ENCODE measurements at places on chromosomes 3 and 15. TPM values are rescaled to one million over a fixed set of nuclear protein-coding genes. Genes with fewer than 3 reads are reported as not detected.

GRCh38 chr3:114451561-114452018 lies 157.8 kb downstream of the TIGIT start:
- no peak for DNase-seq

GRCh38 chr3:65443739-65444446 lies 594.8 kb downstream of the MAGI1 start:
- no peak for DNase-seq

GRCh38 chr3:79297245-79297960 lies 470.4 kb downstream of the ROBO1 start:
- no peak for DNase-seq

GRCh38 chr3:133983126-133983525 lies 46.6 kb downstream of the SLCO2A1 start:
- no peak for DNase-seq

- DNase-seq: no peak
Observed at GRCh38 chr3:132432639-132433038, 15.3 kb downstream of the DNAJC13 start.

DNA sequence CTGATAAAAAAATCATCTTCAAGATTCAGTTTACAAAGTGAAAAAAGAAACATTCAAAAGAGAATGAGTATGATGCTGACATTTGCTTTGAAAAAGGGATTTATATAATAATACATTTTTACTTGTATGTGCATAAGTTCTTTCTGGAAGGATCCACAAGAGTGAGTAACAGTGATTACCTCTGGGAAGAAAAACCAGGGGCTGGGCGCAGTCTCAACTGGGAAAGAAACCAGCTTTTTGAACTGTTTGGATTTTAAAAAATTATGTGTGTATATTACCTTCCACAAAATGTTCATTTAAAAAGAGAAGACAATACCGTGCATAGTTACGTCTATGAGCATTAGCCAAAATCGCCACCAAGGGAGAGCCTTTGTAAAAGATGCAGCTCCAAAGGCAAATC lies 1.3 kb downstream of the CLEC3B start:
- no peak for DNase-seq

- no peak for DNase-seq
Observed at GRCh38 chr15:66614456-66614855, 48.7 kb upstream of the LCTL start.

Gene VILL
- total RNA-seq: 0.81 TPM

Gene ESYT3
- total RNA-seq: 4.5 TPM

Gene FOXB1
- not detected for total RNA-seq

DNA sequence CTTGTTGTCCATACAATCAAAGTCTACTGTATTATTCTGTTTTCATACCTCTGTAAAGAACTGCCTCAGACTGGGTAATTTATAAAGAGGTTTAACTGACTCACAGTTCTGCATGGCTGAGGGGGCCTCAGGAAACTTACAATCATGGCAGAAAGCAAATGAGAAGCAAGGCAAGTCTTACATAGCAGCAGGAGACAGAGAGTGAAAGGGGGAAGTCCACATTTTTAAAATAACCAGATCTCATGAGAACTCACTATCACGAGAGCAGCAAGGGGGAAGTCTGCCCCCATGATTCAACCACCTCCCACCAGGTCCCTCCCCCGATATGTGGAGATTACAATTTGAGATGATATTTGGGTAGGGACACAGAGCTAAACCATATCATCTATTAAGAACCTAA lies 724.6 kb upstream of the CBLB start:
- DNase-seq: no peak

Gene LDHAL6B
- total RNA-seq: not detected

DNA sequence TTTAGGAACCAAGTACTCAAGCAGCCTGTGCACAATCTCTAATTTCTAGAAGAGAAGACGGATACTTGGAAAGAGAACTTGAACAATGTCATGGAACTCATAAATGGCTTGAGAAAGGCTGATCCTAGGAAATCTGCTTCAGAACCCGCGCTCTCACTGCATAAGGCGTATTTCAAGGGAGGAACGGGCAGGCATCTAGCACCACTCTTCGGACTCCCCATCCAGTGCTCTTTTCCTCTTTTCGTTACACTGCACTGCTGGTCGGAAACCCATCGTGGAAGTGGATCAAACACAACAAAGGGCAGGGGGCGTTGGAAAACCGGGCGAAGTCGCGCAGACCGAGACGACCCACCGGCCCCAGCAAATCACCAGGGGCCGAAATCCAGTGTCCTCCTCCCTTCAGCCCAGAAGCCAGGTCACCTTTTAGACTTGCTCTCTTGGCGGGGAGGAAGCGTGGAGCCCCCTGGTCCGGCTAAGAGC lies 539 bp upstream of the TLNRD1 start:
- no peak for DNase-seq

- DNase-seq: no peak
Observed at GRCh38 chr3:42853056-42853455, 22.6 kb downstream of the CYP8B1 start.

DNA sequence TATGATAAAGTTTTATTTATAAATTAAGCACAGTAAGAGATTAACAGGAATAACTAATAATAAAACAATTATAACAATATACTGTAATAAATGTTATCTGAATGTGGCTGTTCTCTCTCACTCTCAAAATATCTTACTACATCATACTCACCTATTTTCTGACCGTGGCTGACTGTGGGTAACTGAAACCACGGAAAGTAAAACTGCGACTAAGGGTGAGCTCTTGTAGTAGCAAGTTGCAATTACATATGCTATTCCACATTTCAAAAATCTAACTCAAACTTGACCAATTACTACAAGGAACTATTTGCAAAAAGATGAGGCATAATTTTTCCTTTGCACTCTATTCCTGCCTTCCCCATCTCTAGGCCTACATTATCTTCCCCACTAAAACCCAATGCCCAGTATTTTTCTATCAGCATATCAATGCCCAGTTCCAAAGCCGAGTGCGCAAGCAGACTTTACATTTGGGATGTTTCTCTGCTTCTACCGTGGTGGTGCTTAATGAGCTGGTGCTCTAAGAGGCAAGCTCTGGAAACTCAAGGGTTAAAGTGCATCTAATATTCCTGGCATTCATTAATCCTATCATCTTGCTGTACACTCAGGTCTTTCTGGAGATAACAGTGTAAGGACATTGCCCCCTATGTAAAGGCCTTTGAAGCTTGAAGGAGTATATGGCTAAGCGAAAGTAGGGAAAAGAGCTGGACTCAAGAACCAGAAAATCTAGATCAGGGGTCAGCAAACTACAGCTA lies 6.7 kb downstream of the PCYT1A start:
- DNase-seq: no peak

GRCh38 chr3:125033616-125034015 lies 22.2 kb downstream of the HEG1 start:
- DNase-seq: no peak

Gene UBXN7
- 15.1 TPM for total RNA-seq

Gene ZBED2
- not detected for total RNA-seq

DNA sequence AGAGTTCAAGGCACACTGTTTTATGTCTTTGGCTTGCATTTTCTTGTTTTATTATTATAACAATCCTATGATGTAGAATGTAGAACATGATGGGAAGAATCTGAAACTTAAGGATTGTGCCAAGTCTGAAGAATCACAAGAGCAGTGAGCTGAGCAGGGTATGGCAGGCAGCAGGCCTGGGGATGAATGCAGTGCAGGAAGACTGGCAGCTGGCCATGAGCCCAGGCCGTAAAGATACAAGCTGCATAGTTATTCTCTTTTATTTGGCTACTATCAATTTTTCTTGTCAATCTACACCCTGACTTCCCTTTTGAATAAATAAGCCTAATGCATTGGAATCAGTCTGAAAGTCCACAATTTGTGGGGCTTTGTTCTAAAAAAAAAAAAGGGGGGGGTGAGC lies 89.6 kb upstream of the ARPP21 start:
- DNase-seq: no peak

- DNase-seq: no peak
Observed at GRCh38 chr3:81518945-81519344, 242.5 kb downstream of the GBE1 start.

- DNase-seq: no peak
Observed at GRCh38 chr3:134601539-134602439, 49.0 kb downstream of the KY start.

DNA sequence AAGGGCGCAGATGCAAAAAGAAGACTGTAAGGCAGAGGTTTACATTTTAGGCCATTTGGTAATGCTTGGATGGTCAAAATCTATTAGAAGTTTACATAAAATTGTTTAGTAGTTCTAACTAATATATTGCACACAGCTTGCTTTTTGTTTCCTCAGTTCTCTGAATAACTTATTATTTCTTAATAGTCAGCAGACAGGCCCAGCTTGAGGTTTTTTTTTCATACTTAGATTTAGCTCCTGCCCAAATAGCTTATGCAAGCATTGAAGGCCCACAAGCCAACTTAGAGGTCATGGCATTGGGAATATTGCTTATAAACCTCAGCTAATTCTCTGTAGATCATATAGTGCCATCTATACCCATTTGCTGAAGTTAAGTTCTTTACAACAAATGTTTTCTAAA lies 172.5 kb downstream of the RAP2B start:
- no peak for DNase-seq

Gene KY
- 4.2 TPM for total RNA-seq

- DNase-seq: no peak
Observed at GRCh38 chr3:69472093-69472492, 86.2 kb upstream of the FRMD4B start.

DNA sequence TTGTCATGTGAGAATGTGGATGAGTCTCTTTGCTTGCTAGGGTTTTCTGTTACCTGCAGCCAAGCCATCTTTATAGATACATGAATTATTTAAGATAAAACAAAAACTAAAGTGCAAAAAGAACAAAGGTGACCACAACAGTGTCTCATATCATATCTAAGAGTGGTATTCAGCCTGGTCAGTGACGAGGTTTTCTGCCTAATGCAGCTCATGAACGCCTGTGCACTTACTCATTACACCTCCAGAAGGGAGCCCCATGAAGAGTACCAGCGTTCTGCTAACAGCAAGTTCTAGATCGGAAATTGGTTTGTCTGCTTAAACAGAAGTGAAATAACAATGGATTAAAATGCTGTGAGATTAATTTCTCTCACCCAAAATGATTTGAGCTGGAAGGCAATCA lies 19.2 kb downstream of the PXYLP1 start:
- DNase-seq: no peak

GRCh38 chr3:132606085-132606484 lies 9.0 kb downstream of the ACKR4 start:
- no peak for DNase-seq

GRCh38 chr3:111695636-111696117 lies 100.5 kb upstream of the ZBED2 start:
- no peak for DNase-seq

DNA sequence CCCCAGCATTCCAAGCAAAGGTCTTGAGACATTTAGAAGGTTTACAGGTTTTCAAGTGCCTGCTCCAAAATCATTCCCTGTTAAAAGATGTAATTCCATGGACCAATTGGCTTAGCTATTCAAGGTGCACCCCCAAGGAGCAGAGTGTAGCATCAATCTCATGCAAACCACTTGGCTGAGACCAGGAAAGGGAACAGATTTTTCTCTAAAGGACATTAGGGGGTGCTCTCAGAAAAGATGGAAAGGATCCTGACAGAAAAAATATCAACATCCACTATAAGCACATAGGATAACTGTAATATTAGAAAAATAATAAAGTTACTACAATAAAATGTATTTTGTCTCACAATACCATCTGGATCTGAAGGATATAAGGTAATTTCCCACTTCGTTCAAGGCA lies 328.0 kb upstream of the CDIN1 start:
- no peak for DNase-seq

GRCh38 chr15:45678459-45679178 lies 43.8 kb downstream of the SQOR start:
- no peak for DNase-seq

- no peak for DNase-seq
Observed at GRCh38 chr3:45409369-45409768, 21.0 kb downstream of the LARS2 start.

GRCh38 chr3:194323785-194324735 lies 27.1 kb downstream of the CPN2 start:
- peak; percentile 88 for DNase-seq

Gene POC1A
- total RNA-seq: 1.1 TPM

DNA sequence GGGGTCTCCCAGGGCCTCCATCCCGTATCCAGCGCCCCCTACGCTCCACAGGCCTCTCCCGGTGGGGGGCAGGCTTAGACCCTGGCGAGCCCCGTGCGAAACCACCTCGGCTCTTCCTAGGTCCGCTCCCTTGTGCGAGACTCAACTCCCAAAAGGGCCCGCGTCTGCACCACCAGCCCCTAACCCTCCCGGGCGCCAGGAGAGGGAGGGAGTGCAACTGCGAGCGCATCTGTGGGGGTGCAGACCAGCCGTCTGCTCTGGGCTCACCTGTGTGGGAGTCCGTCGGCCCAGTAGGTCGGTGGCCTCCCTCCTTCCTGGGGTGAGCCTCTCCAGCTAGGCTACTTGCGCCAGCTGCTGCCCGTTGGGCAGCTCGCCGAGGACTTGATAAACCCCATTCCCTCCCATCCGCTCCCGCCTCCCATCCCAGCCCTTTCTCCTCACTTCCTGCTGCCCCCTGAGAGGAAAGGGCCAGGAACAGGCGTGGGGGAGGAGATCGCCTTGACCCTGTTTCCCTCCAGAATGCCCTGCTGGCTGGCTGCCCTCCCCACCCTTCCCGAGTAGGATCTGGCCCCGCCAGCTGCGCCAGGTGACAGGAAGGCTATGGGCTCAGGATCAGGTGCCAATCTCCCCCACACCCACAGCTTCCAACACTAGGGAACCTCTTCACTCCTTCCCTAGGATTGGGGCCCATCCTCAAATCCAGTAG lies at the start of gene HYAL2:
HYAL2 (minus strand) TSS at position 360 of the 706 bp plus-strand sequence. CDS start 2,256 bp downstream, outside the sequence.
- peak; percentile 62 for DNase-seq

DNA sequence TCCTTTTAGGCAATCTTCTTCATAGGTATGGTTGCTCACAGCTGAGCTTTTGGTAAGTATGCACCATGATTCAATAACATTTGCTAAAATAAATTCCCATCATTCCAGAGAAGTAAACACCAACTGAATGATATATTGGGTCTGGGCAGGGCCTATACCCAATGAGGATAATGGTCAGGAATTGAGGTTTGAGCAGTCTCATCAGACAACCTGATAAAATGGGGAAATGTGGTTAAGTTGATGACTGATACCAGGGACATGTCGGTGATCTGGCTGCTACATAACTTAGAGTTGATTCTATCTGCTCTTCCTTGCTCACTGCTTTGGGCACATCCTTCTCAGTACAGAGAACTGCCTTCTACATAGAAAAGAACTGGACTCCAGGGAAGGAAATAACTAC lies 92.9 kb downstream of the GPR156 start:
- DNase-seq: no peak

DNA sequence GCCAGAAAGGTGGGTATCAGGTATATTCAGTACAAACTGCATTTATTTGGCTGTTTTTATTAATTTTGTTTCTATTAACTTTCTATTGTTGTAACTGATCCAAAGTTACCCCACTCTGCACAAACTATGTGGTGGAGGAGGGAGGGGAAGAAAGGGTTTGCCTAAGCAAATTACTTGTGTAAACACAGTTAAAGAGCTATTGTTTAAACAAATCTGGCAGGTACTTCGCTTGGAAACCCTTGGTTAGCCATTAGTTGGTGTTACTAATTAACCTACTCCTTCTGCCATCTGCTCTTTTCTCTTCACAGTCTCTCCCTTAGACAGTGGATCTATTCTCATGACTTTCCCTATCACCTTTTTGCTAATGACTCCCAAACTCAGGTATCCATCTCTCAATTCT lies 328.4 kb upstream of the NECTIN3 start:
- no peak for DNase-seq

- DNase-seq: no peak
Observed at GRCh38 chr3:36890261-36890660, 54.6 kb downstream of the TRANK1 start.

Data from psoas muscle (tissue), 8 donors.